Right cardiac atrium (tissue), 5 donors: ENCODE measurements at places on chromosomes 3 and 15.
A peak's percentile ranks its signal among the peaks of the same experiment; 100 is the strongest.

GRCh38 chr3:105284876-105285275 is 81.8 kb upstream of the ALCAM start:
- no peak for DNase-seq

- DNase-seq: no peak
Observed at GRCh38 chr3:37653466-37653865, 208.2 kb upstream of the CTDSPL start.

DNA sequence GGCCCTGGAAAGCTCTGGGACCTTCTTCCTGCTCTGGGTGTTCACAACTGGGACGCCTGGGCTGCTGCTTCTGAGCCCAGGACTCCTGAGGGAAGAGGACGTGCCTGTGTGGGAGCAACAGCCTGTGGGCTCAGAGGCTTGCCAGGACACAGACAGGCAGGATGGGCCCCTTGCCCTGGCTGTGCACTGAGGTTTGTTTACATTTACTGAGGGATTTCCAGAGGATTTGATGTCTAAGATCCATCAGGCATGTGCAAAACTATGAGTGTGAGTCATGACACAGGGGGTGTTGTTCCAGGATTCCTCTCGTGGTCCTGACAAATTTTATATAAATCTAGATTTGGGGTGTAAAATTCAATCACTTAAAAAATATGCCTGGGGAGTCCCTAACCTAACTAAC is 10.6 kb downstream of the CCR9 start:
- no peak for DNase-seq

- DNase-seq: peak; percentile 58
Observed at GRCh38 chr3:192514754-192515663, 212.3 kb downstream of the FGF12 start.
